Mesothelial cell of epicardium (in vitro differentiated cells): ENCODE measurements at places on chromosomes 2 and 18. TPM values are rescaled to one million over a fixed set of nuclear protein-coding genes. Genes with fewer than 3 reads are reported as not detected.
A peak's percentile ranks its signal among the peaks of the same experiment; 100 is the strongest.

GRCh38 chr2:232336241-232336736 is 42.3 kb upstream of the ALPP start:
- DNase-seq = no peak

The MAP4K4 gene
- total RNA-seq = 170 to 175 TPM (median 174 TPM) in 3 replicates

GRCh38 chr2:69639266-69639665 is 4.3 kb downstream of the AAK1 start:
- no peak for DNase-seq

- no peak for DNase-seq
Observed at GRCh38 chr2:16643099-16643498, 22.5 kb downstream of the CYRIA start.

DNA sequence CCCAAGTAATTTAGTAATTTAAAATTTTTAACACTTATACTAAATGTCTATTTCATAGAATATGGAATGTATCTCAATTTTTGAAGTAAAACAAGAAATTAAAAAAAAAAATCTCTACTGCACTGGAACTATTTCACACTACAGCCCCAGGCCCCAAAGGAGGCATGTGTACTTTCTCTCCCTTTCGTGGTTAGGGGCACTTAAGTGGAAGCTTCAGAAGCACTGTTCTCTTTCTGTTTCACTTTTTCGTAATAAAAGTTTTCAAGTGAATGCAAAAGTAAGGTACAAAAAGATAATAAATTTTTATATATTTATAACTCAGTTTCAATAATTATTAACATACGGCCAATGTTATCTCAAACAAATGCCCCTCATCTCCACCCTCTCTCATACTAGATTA is 123.8 kb upstream of the STON1 start:
- no peak for DNase-seq

The UGT1A4 gene
- not detected in 3 replicates for total RNA-seq

The NTSR2 gene
- total RNA-seq = not detected in 3 replicates

DNA sequence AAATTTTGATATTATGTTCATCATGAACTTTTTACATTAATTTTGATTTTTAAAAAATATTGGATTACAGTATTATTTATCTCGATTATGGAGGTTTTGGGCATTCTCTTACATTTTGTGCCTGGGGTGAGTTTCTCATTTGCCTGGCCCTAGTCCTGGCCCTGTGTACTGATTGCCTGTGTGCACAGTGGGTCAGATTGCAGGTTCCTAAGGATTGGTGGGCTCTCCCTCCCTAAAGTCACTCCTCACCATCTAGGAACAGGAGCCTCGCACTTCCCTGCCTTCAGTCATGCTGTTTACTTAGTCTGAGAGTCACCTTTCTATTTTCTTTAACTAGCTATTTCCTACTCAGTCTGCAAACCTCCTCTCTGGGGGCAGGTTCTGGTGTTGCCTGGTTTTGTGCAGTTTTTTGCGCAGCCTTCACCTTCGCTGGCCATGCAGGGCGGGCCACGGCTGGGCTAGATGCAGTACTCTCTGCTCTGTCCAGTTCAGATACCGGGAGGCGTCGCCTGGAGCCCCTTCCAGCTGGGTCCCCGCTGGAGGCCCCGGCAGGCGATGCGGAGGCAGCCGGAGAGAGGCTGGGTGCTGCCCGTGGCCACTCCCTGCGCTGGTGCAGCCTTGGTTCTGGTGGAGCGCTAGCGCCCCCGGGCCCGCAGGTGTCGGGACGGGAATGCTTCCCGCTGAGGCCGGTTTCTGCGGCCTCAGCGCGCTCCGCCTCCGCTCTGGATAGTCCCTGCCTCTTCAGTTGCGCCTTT is 23.3 kb upstream of the MC5R start:
- peak; percentile 40 for DNase-seq

The RPRM gene
- total RNA-seq = 14.4 to 15.5 TPM (median 15.2 TPM) in 3 replicates

DNA sequence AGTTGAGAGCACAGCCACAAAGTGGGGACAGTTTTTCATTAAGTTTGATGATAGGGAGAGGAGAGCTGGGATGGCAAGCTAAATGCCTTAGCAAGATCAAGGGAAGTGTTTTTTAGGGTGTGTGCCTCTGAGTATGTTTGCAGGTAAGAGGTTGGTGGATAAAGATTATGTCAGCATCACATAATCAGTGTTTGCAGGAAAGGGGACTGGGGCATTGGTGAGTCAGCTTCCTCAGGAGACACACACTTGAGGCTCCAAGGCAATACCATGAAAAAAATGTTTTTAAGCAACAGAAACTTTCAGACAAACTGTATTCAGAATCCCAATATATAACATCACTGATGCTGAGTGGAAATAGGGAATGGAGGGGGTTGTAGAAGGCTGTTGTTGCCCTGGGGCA is 25.4 kb upstream of the DTNB start:
- DNase-seq = no peak

DNA sequence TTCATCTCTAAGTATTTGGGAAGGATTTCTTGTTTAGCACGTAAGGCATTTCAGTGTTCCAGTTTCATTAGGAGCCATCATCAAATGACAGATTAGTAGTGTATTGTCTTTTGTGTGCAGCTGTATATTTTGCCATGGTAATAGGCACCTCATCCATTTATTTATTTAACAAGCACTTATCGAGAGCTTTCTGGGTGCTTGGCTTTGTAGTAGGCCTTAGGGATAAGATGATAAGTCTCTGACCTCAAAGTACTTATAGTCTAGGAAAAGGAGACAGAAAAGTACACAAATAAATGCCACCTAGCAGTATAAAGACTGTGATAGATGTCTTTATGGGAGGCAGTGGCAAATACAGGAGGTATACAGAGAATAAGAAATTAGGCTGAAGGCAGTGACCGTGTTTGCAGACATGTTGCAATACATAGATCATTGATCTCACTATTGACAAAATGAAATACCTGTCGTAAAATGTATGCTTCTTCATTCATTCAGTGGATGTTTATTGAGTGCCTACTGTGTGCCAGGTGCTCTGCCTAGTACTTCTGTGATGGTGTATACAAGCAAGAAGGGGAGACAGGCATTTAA is 265.9 kb downstream of the SETBP1 start:
- no peak for DNase-seq

The IL37 gene
- not detected in 3 replicates for total RNA-seq

GRCh38 chr18:31487246-31488015 is 10.5 kb upstream of the DSG2 start:
- DNase-seq = no peak

The FKBP1B gene
- 14.6 to 18.0 TPM (median 16.9 TPM) in 3 replicates for total RNA-seq

The PLEKHH2 gene
- 11.3 to 12.0 TPM (median 11.8 TPM) in 3 replicates for total RNA-seq

- DNase-seq = no peak
Observed at GRCh38 chr2:232238108-232238507, 140.4 kb upstream of the ALPP start.

GRCh38 chr2:38751596-38752410 is 642 bp upstream of the SRSF7 start:
- no peak for DNase-seq
